Globus pallidus (tissue), 1 donor: ENCODE measurements at places on chromosomes 13 and 19.

- DNase-seq, result no peak
These were observed 118.8 kb downstream of the NUFIP1 start for GRCh38 chr13:44870456-44870929.

DNA sequence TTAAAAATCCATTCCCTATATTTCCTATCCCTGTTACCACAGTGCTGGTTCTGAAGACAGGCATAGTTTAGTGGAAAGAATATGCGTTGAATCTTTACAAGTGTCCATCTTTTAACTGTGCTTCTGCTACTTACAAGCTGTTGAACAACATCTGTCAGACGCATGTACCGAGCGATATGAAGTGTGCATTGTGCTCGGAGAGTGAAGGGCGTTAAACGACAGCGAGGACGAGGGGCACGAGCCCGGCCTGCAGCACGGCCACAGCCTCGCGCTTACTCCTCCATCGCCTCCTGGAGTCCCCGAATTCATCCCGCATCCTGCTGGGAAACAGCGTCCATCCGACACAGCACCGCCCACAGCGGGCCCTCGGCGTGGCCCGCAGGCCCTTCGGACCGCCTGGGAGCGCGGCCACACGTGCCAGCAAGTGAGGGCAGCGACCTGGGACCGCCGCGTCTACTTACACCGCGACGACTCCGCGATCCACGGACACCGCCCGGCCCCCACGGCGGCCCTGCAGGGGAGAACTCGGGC is 514 bp downstream of the PCID2 start:
- DNase-seq, result no peak

GRCh38 chr13:76397413-76397812 is 488.8 kb downstream of the KCTD12 start:
- no peak for DNase-seq

DNA sequence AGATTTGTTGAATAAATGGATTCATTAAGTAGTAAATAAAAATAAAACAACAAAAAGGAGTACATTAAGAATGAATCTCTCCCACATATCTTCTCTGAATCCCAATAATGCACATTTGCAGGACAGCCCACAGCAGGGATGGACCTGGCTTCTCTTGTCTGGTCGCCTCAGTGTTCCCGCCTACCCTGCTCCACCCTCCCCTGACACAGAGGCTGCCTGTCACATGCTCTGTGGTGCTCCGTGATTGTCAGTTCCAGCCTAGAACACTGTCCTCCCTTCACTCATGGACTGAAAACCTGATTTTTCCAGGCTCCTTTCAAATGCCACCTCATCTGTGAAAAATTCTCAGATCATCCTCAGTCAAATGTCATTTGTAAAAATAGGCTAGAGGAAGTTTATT is 94.5 kb upstream of the GPR12 start:
- peak; percentile 93 for DNase-seq

GRCh38 chr13:74084375-74084935 is 49.7 kb downstream of the KLF12 start:
- no peak for DNase-seq

DNA sequence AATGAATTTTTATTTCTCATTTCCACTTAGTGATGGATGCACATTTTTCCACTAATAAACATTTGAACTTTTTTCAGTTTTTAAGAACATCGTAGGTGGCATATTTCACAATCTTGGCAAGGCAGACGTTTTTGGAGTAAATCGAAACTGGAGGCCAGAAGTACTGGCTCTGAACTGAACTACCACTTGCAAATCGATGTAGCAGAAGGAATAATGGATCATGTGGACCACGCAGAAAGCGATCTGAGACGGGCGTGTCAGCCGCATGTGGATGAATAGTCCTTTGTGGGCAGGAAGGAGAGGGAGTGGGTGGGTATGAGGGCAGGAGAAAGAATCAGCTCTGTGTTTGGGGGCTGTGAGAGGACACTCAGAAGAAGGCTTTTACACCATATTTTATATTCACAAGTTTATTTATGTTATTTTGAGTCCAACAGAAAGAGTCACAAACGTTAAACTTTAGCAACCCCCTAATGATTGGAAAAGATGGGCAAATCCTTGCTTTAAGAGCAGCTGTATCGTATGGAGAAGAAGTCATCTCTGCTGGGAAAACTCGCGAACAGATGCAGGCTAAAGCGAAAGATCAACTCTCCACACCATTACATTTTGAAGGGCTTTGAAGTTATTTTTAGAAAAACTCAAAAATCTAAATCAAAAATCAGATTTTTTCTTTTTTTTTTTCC is 90.5 kb downstream of the COL4A2 start:
- peak; percentile 87 for DNase-seq

- DNase-seq, result no peak
These were observed 98.3 kb downstream of the SLC7A1 start for GRCh38 chr13:29497137-29497654.

- DNase-seq, result peak; percentile 90
These were observed 63.6 kb downstream of the ZNF429 start for GRCh38 chr19:21568816-21569493.

DNA sequence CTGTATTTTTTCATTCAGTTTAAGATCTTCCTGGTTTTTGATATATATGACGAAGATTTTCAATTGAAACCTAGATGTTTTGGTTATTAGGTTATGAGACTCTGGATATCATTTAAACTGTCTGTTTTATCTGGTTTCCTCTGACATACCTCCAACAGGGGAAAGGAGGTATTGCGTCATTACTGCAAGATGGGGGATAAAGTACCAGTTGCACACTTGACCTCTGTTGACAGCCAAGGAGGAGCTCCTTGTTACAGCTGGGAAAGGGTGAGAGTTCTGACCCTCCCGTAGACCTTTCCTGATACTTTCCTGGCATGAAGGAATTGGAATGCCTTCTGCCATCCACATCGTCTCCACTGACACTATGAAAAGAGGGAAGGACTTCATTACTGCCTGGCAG is 82.0 kb upstream of the SHISA2 start:
- DNase-seq, result no peak

- no peak for DNase-seq
These were observed 48.7 kb downstream of the ESD start for GRCh38 chr13:46748300-46748699.
